ENCODE measurements at places on chromosomes 12 and 14.

- DNase-seq = peak; percentile 11
Observed at GRCh38 chr12:61993734-61994345, 266.4 kb upstream of the USP15 start.

GRCh38 chr12:110785240-110785639, 42.5 kb upstream of the PPP1CC start:
- no peak for DNase-seq

- DNase-seq = peak; percentile 64
Observed at GRCh38 chr12:43063650-43064049, 474.1 kb upstream of the PRICKLE1 start.

GRCh38 chr12:62849398-62849797, 85.6 kb downstream of the PPM1H start:
- no peak for DNase-seq

DNA sequence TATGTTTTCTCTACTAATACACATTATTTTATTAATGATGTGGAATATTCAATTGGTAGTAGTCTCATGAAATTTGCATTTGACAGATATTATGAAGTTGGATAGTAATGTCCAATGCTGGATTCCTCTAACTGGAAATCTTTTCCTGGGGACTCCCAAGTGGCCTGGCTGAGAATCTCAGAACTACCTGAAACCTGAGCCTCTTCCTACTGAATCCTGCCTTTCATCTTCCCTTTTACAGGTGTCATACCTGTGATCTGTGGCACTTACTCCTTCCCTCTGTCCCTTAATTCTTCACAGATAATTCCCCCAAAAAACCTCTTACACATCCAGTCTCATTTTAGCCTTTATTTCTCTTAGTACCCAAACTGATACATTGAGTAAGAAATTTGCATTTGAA, 89.7 kb upstream of the MYF6 start:
- no peak for DNase-seq

DNA sequence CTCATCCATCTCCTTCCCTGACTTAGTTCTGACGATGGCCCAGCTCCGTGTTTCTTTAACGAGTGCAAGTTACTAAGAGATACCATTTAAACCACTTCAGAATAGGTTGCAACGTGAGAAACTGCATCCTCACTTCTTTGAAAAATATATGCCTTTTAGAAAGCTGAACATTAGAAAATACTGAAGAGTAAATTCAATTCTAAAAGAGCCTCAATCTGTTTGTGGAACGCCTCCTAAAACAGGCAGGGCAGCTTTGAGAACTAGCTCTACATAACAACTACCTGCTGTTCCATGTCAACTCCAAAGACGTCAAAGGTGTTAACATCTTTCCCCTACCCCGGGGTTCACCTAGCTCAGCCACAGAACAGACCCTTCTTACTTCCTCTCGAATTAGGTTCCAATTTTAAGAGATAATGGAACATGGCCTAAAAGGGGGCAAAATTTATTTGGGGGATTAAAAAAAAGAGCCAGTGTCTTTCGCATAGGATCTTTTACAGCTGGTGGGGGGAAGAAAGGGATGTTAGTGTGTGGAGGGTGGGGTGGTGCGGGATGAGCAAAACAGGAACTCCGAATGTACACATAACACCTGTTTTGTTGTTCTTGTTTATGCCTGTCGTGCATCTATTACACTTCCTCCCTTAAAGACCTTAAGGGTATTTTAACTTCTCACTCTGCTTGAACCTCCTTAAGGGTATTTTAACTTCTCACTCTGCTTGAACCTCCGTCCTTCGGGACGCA, 3.3 kb downstream of the BHLHE41 start:
- DNase-seq = no peak
